DMS79 treated with DMSO at 0.1 percent for 48 hours (cell line): ENCODE measurements at places on chromosomes 3 and 15.

- peak; percentile 60 for DNase-seq
Measured at GRCh38 chr3:39189959-39190269, 2.5 kb downstream of the XIRP1 start.

DNA sequence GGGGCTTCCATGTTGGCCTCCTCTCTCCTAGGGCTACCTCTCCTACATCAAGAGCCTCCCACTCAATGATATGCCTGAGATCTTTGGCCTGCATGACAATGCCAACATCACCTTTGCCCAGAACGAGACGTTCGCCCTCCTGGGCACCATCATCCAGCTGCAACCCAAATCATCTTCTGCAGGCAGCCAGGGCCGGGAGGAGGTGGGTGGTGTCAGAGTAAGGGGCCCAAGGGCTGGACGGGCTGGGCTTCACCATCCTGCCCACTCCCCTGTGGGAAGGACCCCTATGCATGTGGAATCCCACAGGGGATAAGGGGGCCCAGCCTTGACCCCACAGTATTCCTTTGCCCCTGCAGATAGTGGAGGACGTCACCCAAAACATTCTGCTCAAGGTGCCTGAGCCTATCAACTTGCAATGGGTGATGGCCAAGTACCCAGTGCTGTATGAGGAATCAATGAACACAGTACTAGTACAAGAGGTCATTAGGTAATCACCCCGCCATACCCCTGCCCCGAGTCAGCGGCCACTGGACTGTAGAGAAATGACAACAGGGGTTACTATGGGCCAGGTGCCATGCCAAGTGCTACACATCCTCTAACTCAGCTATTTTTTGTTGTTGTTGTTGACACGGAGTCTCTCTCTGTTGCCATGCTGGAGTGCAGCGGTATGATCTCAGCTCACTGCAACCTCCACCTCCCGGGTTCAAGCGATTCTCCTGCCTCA is 47.1 kb downstream of the SEMA3G start:
- DNase-seq: no peak

DNA sequence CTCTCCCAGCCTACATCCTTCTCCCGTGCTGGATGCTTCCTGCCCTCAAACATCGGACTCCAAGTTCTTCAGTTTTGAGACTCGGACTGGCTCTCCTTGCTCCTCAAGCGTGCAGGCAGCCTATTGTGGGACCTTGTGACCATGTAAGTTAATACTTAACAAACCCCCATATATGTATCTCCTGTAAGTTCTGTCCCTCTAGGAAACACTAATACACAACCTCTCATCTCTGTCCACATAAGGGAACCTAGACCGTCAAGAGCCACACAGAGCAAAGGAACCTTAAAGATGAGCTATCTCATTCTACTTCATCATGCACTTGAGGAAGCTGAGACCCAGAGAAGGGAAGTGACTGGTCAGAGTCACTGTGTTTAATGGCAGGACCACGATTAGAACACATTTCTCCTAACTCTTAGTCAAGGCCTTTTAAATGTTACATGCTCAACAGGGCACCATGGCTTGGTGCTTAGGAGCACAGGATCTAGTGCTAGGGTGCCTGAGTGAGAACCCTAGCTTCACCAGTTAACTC is 50.3 kb downstream of the NPTN start:
- DNase-seq: no peak

DNA sequence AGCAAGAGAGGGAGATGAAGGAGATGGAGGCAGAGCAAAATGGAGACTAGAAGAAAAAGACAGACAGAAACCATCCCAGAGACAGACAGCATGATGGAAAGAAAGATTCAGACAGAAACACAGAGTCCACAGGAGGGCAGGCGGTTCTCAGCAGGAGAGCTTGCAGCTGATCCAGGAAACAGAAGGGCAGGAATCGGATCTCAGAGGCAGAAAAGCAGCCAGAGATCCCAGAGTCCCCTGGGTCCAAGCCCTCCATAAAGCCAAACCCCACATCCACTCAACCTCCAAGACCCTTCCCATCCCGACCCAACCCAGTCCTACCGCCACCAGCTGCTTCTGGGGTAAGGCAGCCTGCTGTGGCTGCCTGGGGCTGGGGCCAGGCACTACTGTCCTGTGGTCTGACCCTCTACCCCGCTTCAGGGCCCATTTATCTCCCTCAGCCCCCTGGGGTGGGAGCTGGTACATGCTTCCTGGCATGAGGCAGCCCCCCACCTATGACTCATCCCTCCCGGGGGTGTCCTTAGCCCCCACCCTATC is at the start of gene UCN2:
Gene UCN2 (minus strand): TSS at position 400 of the 537 bp plus-strand sequence. CDS start 657 bp downstream, outside the sequence.
- no peak for DNase-seq

DNA sequence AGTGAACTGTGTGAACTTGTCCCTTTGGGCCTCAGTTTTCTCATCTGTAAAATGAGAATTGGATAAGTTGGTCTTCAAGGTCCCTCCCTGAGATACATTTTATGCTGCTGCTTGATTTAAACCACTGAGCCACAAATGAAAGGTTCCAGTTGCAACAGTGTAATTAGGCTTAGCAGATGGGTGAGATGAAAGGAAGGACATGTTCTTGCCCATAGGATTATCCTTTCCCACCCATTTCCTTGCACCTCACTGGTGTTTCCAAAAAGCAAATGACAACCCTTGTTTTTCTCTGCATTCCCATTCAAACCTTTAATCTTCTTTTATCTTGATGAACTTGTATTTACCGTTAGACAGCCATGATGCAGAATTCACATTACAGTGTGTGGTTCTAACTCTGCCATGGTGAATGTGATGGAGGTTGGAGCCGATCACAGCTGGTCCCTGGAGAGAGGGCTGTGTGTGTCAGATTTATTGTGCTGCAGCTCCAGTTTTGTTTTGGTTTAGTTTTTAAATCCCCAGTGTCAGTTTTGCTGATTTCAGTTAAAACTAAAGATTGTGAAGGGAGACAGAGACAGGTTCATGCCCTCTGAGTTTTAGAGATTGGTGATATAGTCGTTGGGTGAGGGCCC is 44.0 kb downstream of the MAP2K1 start:
- DNase-seq: no peak

GRCh38 chr3:67602816-67603215 is 51.6 kb downstream of the SUCLG2 start:
- no peak for DNase-seq

- DNase-seq: no peak
Measured at GRCh38 chr3:84108442-84108971, 850.3 kb upstream of the CADM2 start.

DNA sequence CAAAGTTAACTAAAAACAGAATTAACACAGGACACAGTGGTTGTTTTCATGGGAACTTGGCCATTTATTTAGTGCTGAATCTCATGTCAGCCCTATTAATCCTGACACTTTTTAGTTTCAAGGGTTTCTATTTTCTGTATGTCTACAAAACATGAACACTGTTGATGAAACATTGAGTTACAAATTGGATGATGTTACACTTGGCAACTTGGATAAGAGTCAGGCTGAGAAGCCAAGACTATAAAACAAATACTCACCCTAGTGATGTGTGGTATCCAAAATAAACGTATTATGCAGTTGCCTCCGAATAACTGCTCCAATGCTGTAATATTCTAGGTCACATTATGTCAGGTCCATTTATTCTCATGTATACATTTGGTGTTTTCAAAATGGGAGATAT is 349.6 kb downstream of the ZIC1 start:
- DNase-seq: no peak

DNA sequence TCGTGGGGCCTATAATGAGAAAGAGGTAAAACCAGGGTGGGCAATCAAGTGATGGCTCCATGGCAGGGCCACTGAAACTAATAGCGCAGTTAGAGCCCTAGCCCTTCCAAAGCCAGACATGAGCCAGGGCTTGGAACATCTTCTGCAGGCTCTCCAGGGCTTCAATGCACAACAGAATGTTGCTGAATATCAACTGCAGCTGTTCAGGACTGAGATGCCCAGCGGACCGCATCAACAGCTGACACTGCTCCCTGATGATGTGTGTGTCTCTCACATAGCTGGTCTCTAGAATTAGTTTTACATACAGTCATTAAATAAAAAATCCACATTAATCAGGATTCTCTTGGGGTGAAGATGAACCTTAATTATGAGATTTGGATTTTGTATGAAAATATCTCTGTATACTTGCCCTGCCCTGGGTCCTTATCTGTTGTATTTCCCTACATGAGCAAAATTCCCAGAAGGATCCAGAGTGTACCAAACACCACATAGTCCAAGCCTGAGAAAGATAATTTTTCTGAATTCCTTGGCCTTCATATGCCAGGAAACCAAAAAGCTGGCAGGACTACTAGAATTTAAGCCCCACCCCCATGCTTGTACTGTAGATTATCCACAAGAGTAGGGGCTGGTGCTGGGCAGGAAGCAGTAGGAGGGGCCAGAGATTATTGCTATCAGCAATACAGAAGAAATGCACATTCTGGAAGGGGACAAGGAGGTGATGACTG is 7.7 kb upstream of the GOLGB1 start:
- DNase-seq: no peak

- DNase-seq: no peak
Measured at GRCh38 chr3:31321620-31322019, 211.1 kb upstream of the STT3B start.

DNA sequence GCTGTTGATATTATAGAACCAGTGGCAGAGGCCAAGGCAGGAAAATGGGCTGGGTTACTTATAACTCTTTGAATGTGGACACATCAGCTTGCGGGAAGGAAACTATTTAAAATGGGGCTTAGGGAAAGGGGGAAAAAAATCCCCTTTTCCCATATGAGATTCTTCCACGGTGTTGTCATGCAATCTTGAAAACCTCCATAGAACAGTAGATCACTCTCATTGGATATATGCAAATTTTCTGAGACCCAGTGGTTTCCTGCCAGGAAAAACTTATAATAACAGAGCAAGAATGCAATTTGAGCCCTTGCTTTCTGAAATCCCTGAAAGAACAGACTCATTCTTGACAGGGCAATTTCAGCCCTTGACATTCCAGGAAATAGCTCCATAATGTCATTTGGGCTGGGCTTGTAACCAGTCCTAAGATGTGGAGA is 31.1 kb downstream of the TMEM212 start:
- no peak for DNase-seq

DNA sequence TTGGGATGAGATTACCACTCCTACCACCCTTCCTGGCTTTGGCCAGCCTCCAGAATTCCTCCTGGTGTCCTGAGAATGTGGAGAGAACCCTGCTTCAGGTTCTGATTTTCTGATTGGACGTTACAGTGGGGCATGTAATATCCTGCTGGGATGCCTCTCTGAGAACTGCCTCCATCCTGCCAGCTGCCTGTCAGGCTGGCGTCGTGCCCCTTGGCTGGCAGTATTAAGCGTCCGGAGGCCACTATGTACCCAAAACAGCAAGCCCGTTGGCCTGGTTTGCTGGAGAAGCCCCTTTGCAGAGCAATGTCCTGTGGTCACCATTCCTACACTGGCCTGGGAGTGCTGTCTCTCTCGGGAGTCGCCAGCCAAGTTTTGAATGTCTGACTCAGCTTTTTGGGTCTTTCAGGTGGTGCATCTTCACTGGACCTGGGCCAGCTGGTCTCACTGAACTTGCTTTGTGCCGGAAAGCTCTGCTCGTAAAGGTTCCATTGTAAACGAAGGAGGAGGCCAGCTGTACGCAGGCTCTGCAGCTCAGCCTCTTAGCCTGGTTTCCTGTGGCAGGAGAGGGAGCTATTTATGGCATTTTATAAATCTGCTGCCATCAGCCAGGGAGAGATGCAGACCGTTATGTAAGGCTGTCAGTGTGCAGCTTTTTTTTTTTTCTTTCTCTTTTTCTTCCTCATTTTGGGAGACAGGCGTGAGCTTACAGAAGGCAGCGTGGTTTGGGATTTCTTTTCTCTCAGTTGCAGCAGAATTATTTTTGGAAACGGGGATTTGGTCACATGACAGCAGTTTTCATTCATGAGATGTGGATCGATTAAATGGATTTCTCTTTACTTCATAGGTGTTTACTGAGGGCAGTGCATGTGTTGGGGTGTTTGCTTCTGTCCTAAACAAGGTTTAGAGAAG is 19.0 kb upstream of the TRAK1 start:
- peak; percentile 27 for DNase-seq

DNA sequence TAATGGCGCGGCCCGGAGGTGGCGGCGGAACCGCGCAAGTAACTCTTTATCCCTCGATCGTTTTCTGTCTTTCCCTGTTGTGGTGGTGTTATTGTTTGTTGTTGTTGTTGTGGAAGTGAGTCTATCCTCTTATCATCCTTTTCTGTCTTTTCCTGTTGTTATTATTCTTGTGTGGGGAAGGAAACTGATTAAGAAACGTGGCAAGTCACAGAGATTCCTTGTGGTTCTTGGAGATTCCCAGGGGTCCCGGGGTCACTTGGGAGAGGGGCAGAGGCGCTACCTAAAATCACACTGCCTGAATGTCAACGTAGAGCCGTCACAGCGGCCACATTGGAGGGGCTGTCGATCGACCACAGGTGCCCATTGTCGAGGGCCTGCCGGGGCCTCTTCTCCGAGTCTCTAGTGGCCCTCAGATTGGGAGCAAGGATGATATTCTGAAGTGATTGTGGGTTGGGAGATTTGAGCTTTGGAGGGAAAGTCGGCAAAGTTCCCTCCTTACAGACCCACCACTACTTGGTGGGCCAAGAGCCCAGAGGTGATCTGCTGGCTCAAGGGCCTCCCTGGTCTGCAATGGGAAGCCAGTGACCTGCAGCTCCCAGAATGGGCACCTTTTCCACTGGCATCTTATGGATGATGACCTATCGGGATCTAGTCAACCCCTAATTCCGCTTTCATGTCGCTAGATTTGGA is 790 bp downstream of the PARP14 start:
- peak; percentile 26 for DNase-seq

- DNase-seq: peak; percentile 62
Measured at GRCh38 chr15:40928821-40929659, at the start of gene DLL4. Gene DLL4, plus strand, starts transcription at chr15:40929340. Its CDS starts 329 bp downstream, at chr15:40929669.

- no peak for DNase-seq
Measured at GRCh38 chr3:141499284-141499683, 12.5 kb downstream of the RASA2 start.

GRCh38 chr3:58989163-58989562 is 60.7 kb downstream of the CFAP20DC start:
- no peak for DNase-seq

- no peak for DNase-seq
Measured at GRCh38 chr15:30941520-30941919, 37.8 kb downstream of the FAN1 start.

- no peak for DNase-seq
Measured at GRCh38 chr15:51335538-51336410, 2.6 kb downstream of the CYP19A1 start.

- DNase-seq: no peak
Measured at GRCh38 chr15:39456582-39457330, 124.1 kb upstream of the THBS1 start.

DNA sequence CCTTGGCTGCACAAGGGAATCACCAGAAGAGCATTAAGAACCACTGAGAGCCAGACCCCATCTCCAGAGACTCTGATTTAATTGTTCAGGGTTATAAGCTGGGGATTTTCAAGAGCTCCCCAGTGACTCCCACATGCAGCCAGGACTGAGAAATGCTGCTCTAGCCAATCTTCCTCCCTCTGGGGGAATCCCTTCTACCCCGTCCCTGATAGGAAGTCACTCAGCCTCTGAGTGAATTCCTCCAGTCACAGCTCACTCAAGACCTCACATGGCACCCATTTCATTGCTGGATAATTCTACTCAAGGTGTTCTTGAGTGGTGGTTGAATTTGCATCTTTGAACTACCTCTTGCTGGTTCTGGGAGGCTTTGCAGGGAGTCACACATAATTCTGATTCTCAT is 10.7 kb downstream of the CCR3 start:
- no peak for DNase-seq
